Activated naive CD4-positive, alpha-beta T cell treated with anti-CD3 and anti-CD28 coated beads, Interleukin-2, amount 50 U/mL, for 16 hours (primary cell): ENCODE measurements at places on chromosomes 1 and 21.

GRCh38 chr1:240424740-240425464 is 187.1 kb downstream of the GREM2 start:
- DNase-seq, result no peak

DNA sequence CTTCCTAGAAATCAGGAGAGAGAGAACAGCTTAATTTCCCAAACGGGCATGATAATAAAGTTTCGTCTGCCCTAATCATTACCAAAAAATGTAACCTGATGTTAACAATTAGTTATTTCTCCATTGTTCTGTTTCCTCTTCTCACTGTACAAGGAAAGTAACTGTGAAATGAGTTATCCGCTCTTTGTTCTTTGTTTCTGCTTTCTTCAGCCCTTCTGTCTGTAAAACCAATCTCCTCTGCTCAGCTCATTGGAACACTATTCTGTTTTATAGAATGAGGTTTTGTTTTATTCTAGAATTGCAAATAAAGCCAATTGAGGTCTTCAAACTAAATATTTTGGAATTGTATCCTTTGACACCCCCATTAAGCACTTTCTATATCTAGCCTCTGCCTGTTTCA is 8.8 kb upstream of the THEM4 start:
- no peak for DNase-seq

DNA sequence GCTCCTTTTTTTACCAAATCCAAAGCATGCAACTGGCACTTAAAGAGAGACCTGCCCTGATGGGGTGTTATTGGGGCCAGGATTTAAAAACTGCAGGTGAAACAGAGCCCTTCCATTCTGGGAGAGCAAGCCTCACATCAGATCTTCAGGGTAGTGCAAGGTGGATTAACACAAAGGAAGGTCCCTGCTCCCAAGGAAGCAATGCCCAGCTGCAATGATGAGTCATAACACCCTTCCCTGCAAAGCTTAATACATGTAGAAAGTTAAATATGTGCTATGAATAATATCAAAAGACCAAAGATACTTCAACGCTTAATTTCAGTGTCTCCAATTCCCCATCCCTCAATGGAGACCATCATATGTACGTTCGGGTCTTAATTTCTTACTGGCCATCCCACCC is 508.0 kb downstream of the OMA1 start:
- no peak for DNase-seq

GRCh38 chr1:212838145-212838544 is 9.3 kb downstream of the SPATA45 start:
- DNase-seq, result no peak

DNA sequence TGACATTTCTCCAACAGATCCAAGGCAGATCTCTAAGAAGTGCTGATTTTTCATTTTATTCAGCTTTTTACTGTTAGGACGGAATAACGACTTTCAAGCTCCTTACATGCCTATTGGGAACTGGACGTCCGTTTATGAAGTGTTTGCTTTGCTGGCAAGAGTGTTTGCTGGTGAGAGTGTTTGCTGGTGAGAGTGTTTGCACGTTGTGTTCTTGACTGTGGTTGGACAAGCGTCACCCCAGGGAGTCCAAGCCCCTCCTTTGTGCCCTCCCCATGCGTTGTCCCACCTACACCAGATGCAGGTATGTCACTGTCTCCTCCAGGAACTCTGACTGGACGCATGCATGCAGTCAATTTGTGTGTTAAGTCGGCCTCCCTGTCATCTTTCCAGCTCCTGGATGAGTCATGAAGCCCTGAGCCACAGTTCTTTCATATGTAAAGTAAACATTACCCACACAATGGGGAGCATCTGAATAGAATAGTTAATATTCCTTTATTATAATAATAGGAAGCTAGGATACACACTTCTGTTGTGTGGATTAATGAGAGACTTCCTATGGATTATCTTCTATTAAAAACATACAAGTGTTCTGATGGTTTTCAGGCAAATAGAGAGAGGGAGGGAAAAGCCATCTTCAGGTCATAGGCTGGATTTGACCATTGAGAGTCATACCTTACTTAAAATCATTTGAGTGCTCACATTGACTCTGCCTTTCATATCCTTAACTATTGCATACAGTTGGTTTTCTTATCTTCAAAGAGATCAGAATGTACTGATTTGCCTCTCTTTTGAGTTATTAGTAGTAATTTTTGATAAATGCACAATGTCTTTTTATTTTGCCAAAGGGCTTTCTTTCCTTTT is 119.2 kb downstream of the GALNT2 start:
- no peak for DNase-seq
